ENCODE measurements at places on chromosomes 12 and 14.

- no peak for DNase-seq
Measured at GRCh38 chr12:132614861-132615578, 3.6 kb upstream of the P2RX2 start.

- DNase-seq = no peak
Measured at GRCh38 chr14:60153991-60154390, 11.2 kb downstream of the DHRS7 start.

- DNase-seq = no peak
Measured at GRCh38 chr14:96410119-96410518, 18.2 kb downstream of the AK7 start.

GRCh38 chr12:6424008-6424347 lies 20.8 kb upstream of the CD27 start:
- DNase-seq = no peak

GRCh38 chr12:54009171-54010052 lies 627 bp downstream of the HOXC8 start:
- DNase-seq = no peak

GRCh38 chr12:12546314-12546772 lies 16.3 kb downstream of the DUSP16 start:
- DNase-seq = no peak

GRCh38 chr12:104620837-104621531 lies 164.2 kb downstream of the CHST11 start:
- no peak for DNase-seq

Measured in cerebellar nuclear complex (tissue), 1 donor.